ENCODE measurements at places on chromosomes 12 and 14.

DNA sequence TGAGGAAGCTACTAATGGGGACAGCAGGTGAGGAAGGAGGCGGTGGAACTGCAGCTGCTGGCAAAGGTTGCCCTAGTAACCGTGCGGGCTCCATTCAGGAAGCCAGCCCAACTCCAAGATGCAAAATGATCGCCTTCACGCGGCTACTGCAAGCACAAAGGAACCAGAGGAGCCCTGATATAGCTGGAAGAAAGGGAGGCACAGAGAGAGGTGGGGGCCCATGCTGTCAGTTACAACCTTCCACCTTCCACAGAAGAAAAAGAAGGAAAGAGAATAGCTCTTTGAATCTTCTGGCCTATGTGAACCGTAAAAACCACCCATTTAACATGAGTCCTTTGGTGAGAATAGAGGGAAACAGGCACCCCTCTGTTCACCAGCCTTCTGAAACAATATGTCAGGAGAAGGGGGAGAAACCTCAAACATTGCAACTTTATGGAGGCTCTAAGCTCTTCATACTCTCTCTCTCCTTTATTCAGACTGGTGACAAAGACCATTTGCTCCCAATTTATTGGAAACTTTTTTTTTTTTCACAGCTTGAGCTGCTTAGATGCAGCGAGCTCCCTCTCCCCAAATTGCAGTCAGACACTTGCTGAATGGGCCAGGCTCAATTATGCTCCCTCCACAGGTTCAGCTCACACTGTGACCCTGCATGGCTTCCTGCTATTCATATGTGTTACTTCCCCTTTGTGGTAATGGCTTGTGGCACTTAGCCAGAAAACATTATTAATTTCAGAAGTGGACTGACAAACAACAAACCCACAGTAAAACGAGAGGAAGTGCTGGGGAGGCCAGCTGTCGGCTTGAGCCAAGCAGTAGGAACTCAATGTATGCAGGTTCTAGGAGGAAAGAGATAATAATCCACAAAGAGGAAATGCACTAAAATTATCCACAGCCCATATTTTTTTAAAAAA, 6.2 kb downstream of the DUSP6 start:
- no peak for DNase-seq

- no peak for DNase-seq
Observed at GRCh38 chr12:104546575-104546974, 89.8 kb downstream of the CHST11 start.

DNA sequence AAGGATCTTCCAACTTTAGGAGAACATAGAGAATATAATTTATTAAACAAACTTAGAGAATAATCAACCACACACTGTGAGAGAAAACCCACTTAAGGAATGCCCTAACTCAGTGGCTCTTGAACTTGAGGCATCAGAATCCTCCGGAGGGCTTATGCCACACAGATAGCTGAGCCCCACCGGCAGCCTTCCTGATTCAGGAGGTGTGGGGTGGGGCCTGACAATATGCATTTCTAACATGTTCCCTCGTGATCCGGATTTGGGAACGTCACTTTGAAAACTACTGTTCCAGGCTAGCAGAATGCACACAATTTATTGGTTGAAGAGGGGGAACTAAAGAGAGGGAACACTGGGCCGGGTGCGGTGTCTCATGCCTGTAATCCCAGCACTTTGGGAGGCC, 2.0 kb upstream of the SOAT2 start:
- no peak for DNase-seq

DNA sequence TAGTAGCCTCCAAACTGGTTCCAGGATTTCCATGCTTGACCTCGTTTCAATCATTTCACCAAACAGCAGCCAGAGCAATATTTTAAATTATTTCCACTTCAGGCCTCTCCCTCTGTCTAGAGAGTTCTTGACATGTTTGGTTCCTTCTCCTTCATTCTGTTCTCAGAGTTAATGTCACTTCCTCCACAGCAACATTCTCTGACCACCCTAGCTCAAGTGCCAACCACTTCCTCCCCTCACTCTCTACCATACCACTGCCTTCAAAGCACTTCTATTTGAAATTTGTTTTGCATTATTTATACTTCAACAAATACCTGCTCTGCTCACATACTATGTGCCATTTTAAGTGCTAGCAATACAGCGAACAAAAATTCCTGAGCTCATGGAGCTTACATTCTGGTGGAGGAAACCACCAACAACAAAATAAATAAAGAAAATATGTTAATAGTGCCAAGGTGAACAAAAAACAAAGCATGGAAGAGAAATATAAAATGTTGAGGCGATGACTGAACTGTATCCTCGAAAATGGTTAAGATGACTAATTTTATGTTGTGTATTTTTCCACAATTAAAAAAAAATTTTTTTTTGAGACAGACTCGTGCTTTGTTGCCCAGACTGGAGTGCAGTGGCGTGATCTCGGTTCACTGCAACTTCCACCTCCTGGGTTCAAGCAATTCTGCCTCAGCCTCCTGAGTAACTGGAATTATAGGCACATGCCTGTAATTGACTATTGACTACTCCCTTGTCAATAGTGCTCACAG, 17.3 kb downstream of the BAZ1A start:
- no peak for DNase-seq

DNA sequence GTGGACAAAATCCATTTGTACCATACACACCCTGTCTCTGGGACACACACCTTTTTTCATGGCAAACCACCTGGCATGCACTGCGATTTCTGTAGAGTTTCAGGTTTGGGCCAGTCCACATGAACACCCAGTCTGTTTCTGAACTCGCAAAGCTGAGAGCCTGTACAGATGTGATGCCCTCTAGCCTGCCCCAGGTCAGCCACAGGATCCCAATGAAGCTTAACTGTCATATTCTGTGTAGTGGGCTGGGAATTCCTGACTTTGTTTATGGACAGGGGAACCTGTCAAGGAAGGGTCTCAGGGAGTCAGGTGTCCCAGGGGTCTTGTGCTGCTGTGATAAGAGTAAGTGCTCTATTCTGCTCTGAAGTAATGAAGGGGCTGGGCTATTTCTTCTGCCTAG, 39.8 kb downstream of the CPM start:
- no peak for DNase-seq

GRCh38 chr12:69338120-69338859, 9.9 kb upstream of the LYZ start:
- no peak for DNase-seq

GRCh38 chr12:91515944-91516694, 333.5 kb upstream of the DCN start:
- DNase-seq: no peak

DNA sequence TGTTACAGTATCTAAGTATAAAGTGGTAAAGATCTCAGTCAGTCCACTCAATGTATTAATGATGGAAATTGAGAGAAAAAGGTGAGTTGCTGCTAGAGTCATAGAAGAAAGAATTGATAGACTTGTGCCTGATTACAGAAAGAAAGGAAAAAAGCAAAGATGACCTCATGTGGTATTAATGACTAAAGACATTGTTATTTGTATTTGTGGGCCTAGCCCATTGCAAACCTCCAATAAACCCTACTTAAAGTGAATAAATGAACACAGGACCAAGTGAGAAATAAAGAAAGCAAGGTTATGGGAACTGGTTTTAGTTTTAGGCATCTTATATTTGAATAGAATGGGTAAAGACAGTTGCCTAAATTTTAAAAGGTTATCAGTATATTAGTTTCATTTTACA, 105.5 kb downstream of the SYT1 start:
- DNase-seq: no peak

- no peak for DNase-seq
Observed at GRCh38 chr14:30403791-30404190, 155.2 kb upstream of the G2E3 start.

GRCh38 chr12:57419495-57419894, 11.3 kb downstream of the R3HDM2 start:
- no peak for DNase-seq

GRCh38 chr14:24232645-24233537, at the start of gene GMPR2:
Gene GMPR2, plus strand, starts transcription at chr14:24232929. Its CDS starts 325 bp downstream, at chr14:24233254.
- no peak for DNase-seq

DNA sequence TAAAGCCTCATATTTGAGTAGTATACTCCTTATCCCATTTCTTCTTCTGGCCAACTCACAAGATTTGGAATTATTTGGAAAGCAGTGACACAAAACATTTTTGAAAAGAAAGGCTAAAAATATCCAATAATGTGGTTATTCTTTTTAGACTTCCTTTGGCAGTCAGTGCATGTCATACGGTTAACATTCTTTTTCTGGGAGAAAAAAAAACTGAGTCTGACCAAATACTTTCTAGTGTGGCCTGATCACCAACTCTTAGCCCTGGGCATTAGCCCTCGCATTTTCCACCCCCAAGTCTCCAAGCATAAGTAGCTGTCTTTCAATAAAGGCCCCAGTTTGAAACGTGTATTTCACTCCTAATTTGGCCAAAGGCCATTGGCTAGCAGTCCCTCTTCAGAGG, 5.9 kb downstream of the RASSF3 start:
- no peak for DNase-seq

GRCh38 chr14:100547633-100548294, 39.5 kb downstream of the BEGAIN start:
- peak; percentile 59 for DNase-seq

DNA sequence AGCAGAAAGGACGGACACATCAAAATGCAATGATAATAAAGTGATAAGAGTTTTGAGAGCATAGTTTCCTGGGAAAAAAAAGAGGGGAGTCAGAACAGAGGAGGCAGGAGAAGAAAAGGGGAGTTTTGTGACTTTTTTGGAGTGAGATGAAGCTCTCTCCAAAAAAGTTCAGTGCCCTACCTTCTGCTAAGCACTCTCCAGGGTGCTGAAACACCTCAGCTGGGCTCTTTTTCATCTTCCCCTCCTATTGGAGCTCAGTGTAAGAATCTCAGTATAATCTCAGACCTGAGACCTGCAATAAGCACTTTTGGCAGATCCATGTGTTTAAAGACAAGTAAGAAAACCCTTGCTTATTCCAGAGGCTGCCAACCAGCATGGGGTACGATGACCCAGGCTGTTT, 58.9 kb upstream of the SRRM4 start:
- no peak for DNase-seq

- no peak for DNase-seq
Observed at GRCh38 chr12:32240162-32240561, 133.5 kb downstream of the BICD1 start.

DNA sequence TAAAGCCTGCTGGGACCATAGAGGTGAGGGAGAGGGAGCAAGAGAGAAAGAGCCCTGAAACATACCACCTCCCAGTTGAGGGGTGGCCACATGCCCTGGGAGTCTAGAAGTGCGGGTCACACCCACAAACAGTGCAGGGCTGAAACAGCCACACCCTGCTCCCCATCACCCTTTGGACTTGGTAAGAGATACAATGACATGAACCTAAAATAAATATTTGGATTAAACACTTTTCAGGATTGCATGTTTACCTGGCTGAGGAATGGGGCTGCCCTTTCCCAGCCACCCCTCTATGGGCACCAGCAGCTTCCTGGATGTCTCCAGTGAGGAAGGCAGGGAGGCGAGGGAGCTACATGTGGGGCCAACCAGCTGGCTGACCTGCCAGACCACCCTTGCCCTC, 39.0 kb upstream of the TC2N start:
- DNase-seq: no peak

DNA sequence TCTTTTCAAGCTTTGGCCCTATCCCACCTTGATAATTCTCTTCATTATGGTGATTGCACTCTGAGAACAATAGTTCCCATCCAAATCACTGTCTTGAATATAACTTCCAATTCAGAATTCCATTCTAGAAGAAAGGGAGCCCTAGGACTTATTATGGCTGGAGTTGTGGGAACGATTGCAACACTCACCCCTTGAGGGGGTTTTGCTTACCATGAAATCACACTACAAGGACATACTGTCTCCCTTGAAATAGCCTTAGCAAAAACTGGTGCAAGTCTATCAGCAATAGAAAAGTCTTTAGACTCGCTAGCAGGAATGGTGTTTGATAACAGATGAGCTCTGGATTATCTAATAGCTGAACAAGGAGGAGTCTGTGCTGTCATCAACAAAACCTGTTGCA, 31.4 kb upstream of the OXA1L start:
- DNase-seq: no peak

DNA sequence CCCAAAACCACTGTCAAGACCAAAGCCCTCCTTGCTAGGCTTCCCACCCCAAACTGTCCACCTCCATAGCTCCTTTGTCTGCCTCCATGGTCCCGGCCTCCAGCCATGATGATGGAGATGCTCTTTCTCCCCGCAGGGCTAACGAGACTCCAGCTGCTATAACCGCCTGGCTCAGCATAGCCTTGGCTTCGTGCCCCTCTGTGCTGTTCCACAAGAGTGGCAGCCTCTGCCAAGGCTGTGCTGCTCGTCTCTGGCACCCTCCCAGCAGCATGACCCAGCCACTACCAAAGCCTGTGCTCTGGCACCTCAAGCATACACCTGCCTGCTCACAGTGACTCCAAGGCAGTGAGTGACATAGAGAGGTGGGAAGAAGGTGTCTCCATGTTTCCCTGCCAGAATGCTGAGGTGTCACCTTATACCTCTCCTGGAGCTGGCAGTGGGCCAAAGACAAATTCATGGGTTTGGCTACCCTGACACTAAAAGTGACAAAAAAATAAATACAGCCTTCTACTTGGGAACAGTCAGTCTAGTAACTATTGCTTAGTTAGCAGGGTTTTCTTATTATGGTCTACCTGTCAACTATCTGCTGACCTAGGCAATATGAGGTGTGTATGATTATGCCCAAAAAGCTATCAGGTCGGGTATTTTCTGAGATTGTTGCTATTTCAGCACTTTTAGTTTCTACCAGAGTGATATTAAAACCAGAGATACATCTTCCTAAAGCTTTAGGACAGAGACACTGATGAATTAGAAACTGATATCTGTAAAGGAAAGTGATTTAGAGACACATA, 16.1 kb upstream of the KRT73 start:
- DNase-seq: no peak

- DNase-seq: no peak
Observed at GRCh38 chr12:94222351-94223084, 74.1 kb downstream of the PLXNC1 start.

- no peak for DNase-seq
Observed at GRCh38 chr12:106704081-106704480, 70.4 kb upstream of the RIC8B start.

- DNase-seq: no peak
Observed at GRCh38 chr12:108821407-108822397, 35.7 kb downstream of the SSH1 start.

GRCh38 chr12:85413266-85413665, 133.2 kb downstream of the ALX1 start:
- no peak for DNase-seq

- DNase-seq: no peak
Observed at GRCh38 chr14:98623788-98624415, 648.1 kb downstream of the BCL11B start.

DNA sequence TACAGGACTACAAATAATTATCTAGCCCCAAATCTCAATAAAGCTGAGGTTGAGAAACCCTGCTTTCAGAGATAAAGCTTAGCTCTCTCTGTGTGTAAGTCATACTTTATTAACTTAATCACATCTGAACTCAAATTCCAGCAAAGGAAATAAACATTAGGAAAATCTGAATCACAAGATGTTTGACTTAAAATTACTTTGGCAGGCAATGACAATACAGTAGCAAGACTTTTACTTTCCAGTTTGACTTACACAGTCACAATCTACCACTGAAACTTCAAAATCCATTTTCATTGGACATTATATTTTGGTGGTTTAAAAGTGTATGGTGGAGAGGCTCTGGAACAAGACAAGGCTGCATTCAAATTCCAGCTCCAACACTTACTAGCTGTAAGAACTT, 11.4 kb downstream of the TMEM116 start:
- DNase-seq: no peak

- no peak for DNase-seq
Observed at GRCh38 chr12:47739979-47740378, 14.7 kb upstream of the ENDOU start.

GRCh38 chr12:48000878-48001504, 3.3 kb downstream of the COL2A1 start:
- DNase-seq: no peak

All from T follicular helper cell (primary cell).